Mammary epithelial cell (primary cell): ENCODE measurements at places on chromosomes 12 and 14. TPM values are rescaled to one million over a fixed set of nuclear protein-coding genes. Genes with fewer than 3 reads are reported as not detected.

Gene MGST1
- 147 TPM for total RNA-seq

Gene LBHD2
- not detected in 2 replicates for total RNA-seq

Gene BCL2L2
- 22.0 TPM for total RNA-seq

Gene SLC10A1
- not detected for total RNA-seq

Gene VDR
- 59.8 and 71.8 TPM in 2 replicates for total RNA-seq

Gene NKX2-1
- total RNA-seq, result not detected in 2 replicates

Gene FSCB
- total RNA-seq, result not detected

Gene IFI27L1
- 28.5 and 29.6 TPM in 2 replicates for total RNA-seq
